Suppressor macrophage treated with lipopolysaccharide for 1 hour (primary cell): ENCODE measurements at places on chromosomes 5 and 9.

- no peak for DNase-seq
Observed at GRCh38 chr9:112404508-112404932, 24.6 kb downstream of the HSDL2 start.

GRCh38 chr5:174527916-174528540 lies 196.4 kb upstream of the MSX2 start:
- DNase-seq: no peak

GRCh38 chr9:79408200-79408599 lies 163.6 kb upstream of the TLE4 start:
- DNase-seq: no peak

DNA sequence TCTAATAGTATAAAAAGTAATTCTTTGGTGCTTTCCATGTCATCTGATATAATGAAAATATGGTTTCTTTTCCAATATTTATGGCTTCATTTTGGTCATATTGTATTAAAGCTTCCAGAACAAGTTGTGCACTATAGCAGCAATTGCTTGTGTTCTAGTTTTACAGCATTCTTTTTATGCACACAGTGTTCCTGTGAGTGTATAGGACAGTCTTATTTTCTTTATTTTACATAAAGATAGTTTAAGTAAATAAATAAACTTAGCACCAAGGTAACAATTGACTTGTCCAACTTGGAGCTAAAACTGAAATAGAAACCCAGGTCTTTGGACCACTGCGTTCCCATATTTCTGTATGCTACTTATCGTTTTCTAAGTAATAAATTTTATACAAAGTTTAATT lies 38.9 kb downstream of the ATG10 start:
- no peak for DNase-seq

GRCh38 chr5:124477062-124477461 lies 269.4 kb downstream of the ZNF608 start:
- DNase-seq: no peak

DNA sequence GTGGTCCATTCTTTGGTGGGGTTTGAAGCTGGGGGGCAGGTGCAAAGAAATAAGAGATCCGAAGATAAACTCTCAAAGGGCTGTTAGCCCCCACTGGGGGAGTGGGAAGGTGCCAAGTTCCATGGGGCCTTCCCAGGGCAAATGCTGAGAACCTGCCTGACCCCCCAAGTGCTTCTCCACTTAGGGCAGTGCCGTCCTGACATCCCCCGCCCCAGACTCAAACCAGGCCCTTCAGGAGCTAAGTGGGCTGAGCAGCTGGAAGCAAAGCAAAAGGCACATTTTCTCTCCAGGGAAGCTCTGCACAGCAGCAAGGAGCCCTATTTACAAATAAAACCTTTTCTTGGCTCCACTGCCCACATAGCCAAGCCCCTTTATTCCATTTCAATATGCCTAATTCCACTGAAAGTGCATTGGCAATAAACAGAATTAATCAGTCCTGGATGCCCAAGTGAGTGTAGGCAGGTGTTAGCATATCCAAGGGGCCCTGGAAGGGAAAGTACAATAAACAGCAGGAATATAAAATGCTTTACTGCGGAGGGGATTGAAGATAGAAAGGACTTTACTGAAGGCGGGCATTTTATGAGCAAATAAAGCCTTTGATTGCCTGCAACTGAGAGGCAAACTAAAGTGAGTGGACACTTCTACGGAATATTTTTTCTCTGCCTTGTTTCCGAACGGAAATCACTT lies 44.6 kb downstream of the WHRN start:
- DNase-seq: no peak

GRCh38 chr9:134315716-134316448 lies 10.4 kb upstream of the RXRA start:
- no peak for DNase-seq

DNA sequence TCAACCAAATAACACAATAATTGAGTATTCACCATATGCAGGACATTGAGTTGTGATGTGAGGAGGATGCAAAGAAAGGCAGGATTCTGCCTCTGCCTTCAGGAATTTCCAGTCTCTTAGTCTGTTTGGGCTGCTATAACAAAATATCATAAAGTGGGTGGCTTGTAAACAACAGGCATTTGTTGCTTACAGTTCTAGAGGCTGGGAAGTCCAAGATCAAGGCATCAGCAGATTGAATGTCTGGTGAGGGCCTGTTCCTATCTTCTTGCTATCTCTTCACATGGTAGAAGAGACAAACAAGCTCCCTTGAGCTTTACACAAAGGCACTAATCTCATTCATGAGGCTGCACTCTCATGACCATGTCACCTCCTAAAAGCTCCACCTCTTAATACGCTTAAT lies 360.7 kb downstream of the ARHGEF28 start:
- no peak for DNase-seq

DNA sequence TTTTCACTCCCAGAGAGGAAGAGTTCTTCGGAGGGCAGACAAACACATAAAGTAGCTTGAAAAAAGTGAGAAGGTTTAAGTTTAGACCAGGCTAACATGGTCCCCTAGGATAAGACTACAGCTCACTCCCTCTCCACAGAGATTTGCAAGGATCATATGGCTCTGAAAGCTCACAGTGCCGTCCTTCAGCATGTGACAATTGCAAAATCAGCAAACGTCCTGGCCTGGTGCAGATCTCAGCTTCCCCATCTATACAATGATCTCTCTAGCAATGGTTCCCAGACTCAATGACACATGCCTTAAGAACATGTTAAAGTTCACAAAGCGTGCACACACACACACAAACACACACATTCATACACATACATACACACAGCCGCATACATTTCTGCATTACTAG lies 327.6 kb downstream of the ACTL7B start:
- DNase-seq: peak; percentile 43

DNA sequence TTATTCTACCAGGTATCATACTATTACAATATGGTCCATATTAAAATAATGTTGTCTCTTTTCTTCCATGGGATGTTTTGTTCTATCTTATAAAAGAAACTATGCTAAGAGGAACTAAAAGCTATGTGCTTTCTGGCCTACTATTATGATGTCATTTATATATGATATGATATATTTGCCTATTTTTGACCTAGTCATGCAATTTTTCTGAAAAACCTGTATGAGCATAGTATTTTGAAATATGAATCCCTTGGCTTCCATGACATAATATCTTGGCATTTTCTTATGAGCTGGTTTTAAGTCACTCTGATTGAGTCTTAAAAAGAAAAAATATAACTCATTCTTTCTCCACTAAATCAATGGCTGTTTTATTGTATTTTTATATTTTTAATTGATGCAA lies 60.7 kb downstream of the MAN2A1 start:
- peak; percentile 43 for DNase-seq

DNA sequence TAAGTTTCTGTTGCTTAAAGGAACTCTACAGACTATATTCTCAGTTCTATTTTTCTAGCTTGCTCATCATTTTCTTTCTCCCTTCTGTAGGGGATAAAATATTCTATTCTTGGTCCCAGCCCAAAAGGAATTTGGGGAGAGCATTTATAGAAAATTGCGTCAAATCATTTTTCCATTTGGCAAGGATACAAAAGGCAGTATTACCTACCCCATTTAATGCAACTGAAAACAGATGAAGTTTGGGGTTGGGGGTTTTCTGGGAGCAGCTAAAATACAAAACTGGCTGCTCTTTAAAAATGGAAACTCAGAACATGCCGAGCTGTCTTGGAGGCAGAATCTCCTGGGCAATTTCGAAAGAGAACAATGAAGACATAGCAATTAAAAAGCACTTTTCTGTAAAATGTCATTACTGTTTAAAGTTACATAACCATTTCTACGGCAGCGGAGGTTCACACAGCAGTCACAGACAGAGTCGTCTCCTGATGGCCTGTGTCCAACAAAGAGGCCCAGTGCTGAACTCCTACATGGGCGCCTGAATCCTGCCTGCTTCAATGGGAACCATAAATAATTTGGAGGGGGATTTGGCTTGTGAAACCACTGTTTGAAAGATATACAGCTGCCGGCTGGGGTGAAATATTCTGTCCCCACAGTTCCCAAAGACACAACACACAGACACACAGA lies 152.4 kb downstream of the BRINP1 start:
- DNase-seq: no peak

- no peak for DNase-seq
Observed at GRCh38 chr5:57780306-57780960, 297.8 kb upstream of the ACTBL2 start.

DNA sequence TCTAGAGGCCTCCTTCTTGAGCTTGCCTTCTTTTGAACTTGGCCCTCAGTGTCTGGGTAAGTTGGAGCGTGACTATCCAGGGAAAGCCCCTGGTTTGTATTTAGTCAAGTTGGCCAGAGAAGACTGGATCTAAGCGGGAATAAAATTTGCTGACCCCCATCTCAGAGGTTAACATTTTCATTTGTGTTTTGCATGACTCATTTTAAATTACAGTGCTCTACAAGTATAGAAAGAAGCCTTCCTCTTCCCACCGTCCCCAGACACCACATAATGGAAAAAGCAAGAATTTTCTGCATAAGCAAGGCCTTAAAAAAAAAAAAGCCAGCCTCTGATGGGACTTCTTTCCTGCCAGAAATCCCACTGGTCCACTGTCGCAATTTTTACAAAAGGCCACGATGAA lies 27.2 kb downstream of the PIK3R1 start:
- DNase-seq: peak; percentile 53

DNA sequence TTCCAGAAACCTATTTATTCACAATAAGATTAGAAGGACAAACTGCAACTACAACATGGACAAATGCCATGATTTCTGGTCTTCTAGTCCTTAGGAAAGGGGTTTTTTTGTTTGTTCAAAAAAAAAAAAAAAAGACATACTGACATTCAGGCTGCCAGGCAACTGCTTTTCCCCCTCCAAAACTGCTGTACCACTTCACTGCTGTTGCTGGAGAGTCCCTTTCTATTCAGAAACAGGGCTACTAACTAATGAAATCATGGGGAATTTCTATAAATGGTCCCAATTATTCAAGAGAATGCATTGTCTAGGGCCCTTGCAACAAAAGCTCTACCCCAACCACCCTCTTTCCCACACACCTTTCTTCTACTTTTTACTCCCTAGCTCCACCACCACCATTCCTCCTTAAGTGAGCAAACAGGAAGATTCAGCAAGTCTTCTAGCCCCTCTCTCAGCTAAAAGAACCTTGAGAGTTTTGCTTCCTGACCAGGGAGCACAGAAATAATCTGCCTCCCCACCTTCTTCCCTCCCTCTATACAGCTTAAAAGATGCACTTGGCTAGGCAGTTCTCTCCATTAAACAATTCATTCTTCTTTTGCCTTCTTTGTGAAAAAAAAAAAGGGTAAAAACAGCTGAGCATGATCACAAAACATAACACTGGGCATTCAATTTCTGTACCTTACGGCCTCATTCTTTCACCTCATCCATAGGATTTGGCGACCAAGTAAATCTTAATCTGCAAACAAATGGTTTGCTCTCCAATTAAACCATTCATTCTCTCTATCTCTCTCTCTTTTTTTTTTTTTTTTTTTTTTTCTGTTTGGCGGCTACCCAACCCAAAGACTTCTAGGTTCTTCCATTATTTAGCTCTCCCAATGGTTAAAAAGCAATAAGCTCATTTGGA lies 13.8 kb downstream of the ZNF608 start:
- no peak for DNase-seq

DNA sequence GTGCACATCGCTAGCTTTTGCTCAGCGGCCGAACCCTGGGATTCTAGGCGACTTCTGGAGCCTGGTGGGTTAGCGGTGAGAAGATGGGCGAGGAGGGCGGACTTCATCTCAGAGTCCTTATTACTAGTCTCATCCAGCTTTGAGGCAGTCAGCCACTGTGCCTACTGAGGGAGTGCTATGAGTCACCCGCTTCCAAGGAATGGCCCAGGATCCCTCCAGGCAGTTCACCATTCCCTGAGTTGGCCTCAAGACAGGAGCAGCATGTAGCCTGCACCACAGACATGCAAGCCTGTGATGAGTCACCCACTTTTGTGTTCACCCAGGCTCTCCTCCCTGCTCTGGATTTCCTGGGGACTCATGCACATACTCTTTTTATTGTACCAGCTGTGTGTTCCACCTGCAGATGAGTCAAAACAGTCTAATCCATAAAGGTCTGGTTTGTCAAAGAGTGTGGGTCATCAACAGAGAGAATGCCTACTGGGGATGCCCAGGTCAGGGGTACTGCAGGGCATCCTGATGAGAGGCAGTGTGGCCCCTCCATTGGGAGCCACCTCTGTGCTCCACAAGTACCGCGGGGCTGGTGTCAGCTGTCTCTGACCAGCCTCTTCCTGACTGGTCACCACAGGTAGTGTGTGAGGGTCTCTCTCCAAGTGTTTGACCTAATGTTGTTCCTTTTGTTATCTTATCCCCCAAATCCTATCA lies 20.2 kb downstream of the SLC22A5 start:
- DNase-seq: peak; percentile 50
